ENCODE measurements at places on chromosomes 7 and 10.
A peak's percentile ranks its signal among the peaks of the same experiment; 100 is the strongest.

DNA sequence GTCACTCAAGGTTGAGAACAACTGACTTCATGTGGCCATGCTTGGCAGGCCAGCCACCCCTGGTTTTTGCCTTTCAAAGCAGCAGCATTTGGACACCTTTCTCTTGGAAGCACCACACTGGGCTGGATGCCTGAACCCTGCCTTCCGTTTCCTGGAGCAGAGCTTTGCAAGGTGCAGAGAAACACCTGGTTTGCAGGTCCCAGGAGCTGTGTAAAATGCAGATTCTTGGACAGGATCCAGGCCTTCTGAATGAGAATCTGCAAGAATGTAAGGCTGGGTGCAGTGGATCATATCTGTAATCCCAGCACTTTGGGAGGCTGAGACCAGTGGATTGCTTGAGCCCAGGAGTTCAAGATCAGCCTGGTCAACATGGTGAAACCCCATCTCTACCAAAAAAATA is 18.0 kb upstream of the DUSP5 start:
- H3K27ac ChIP-seq: no peak overlapping the region
- H3K4me3 ChIP-seq: no peak overlapping the region
- no peak for DNase-seq
- peaks cover 4% of the 10 kb centered on the region for H3K27me3 ChIP-seq
- H3K4me1 ChIP-seq: peaks cover 3% of the 10 kb centered on the region

- no peak overlapping the region for H3K4me3 ChIP-seq
- no peaks in the 10 kb centered on the region for H3K36me3 ChIP-seq
- H3K4me1 ChIP-seq: no peaks in the 10 kb centered on the region
- H3K27me3 ChIP-seq: no peaks in the 10 kb centered on the region
These were observed 790.8 kb upstream of the KCND2 start for GRCh38 chr7:119482209-119482608.

GRCh38 chr10:26217396-26218086 is 967 bp downstream of the GAD2 start:
- H3K4me1 ChIP-seq: peaks cover 13% of the 10 kb centered on the region
- no peak overlapping the region for H3K27ac ChIP-seq
- H3K27me3 ChIP-seq: peaks cover 92% of the 10 kb centered on the region
- H3K36me3 ChIP-seq: peaks cover 7% of the 10 kb centered on the region
- peak overlapping the region; percentile 34 for H3K4me3 ChIP-seq

DNA sequence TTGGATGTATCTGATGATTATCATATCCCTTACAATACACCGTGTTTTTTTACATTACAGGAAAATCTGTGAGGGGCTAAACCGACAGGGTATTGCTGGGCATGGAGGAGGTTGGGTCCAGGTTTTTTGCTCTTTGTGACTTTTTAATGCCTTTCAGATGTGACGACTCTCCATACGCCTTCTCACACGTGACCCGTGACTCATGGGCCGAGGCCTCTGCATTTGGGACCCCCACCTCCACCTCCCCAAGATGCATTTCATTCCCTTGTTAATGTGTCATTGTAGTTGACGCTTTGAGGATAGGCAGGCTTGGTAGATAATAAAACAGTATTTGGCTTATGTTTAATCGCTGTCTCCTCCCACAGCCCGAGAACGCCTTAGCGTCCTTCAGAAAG is 95.3 kb downstream of the CUX1 start:
- DNase-seq: no peak
- no peak overlapping the region for H3K4me3 ChIP-seq
- peaks cover 3% of the 10 kb centered on the region for H3K36me3 ChIP-seq
- no peaks in the 10 kb centered on the region for H3K27me3 ChIP-seq

- no peaks in the 10 kb centered on the region for H3K4me1 ChIP-seq
- no peak overlapping the region for H3K4me3 ChIP-seq
- no peak for DNase-seq
- no peak overlapping the region for H3K27ac ChIP-seq
- H3K27me3 ChIP-seq: peaks cover 8% of the 10 kb centered on the region
- no peaks in the 10 kb centered on the region for H3K36me3 ChIP-seq
These were observed 69.8 kb upstream of the WAC start for GRCh38 chr10:28463141-28463540.

GRCh38 chr10:17527514-17528146 is 73.2 kb upstream of the ST8SIA6 start:
- no peaks in the 10 kb centered on the region for H3K36me3 ChIP-seq
- no peaks in the 10 kb centered on the region for H3K4me1 ChIP-seq
- no peak overlapping the region for H3K4me3 ChIP-seq
- DNase-seq: no peak

- no peak overlapping the region for H3K27ac ChIP-seq
- H3K4me3 ChIP-seq: no peak overlapping the region
- DNase-seq: no peak
These were observed 2.4 kb upstream of the NKX6-2 start for GRCh38 chr10:132788180-132788830.
